ENCODE measurements at places on chromosomes 4 and X. TPM values are rescaled to one million over a fixed set of nuclear protein-coding genes. Genes with fewer than 3 reads are reported as not detected.

- no peak for DNase-seq
Observed at GRCh38 chr4:126752126-126752525, 880.6 kb upstream of the INTU start.

- DNase-seq: no peak
Observed at GRCh38 chr4:123361195-123361861, 35.3 kb upstream of the SPRY1 start.

DNA sequence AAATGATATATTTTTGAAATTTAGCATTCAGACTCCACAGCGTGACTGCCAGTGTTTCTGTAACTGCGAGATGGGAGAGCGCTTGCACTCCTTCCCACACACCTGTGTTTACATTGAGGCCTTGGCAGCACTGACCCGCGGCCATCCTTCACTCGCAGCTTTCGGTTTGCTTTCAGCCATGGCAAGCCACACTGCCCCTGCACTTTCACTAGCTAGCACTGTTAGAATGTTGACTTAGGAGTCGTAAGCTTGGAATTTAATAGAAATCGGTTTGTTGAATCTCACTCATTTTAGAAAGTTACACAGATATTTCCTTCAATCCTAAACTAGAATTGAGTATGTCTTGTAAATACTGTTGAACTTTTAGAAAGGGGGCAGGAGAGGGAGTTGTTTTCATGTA lies 136.2 kb downstream of the CFAP299 start:
- DNase-seq: no peak

Gene PNMA5
- polyA plus RNA-seq: not detected

DNA sequence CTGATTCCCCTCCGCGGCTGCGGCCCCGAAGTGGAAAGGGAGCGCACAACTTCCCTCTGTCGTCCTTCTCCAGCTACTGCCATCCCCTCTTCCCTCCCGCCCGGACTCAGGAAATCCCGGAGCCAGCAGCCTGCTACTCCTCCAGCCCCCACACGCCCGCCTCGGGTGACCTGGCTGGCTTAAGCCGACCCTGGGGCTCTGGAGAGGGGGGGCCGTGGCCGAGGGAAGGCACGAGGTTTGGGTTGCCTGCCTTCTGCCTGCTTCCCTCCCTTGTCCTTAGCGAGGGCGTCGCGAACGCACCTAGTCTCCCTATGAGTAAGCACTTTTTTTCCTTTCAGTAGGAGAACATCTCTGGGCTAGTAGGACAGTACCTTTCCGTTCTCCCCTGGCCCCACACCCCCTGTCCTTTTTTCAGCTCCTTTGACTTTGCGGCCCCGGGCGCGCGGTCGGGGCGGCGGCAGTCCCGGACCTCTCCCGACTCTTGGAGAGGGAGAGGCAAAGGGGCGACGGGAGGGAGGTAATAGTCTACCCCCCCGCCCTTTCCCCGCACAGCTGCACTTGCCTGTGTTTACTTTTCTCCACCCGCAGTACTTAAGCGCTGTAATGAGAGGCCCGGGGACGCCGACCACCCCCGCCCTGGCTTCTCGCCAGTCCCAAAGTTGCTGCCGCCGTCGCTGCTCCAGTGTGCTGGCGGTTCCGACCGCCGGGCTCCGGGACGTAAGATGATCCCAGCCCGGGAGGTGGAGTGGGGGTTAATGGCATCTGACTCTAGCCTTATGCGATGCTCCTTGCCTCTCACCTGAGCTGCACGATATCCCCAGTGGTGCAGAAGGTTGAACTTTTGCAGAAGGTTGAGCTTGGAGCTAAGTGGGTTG lies 868 bp downstream of the PLS3 start:
- no peak for DNase-seq

DNA sequence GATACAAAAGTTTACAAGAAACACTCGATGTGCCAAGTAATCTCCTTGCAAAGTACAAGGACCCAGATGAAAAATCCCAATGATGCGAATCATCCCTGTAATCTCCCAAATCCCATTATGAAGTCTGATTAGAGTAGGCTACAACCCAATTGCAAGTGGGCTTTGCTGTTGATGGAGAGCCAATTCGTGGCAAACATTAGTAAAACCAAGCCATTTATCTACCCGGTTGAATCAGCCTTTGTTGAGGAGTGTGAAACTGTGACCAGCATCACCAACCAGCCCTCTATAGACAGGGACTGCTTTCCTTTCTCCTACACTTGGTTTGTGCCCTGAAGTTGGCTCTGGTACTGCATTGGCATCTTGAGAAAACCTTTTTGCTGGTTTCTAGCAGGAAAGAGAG lies 1.2 kb upstream of the PRPS2 start:
- DNase-seq: no peak

GRCh38 chrX:38277136-38277535 lies 50.2 kb downstream of the RPGR start:
- DNase-seq: no peak

DNA sequence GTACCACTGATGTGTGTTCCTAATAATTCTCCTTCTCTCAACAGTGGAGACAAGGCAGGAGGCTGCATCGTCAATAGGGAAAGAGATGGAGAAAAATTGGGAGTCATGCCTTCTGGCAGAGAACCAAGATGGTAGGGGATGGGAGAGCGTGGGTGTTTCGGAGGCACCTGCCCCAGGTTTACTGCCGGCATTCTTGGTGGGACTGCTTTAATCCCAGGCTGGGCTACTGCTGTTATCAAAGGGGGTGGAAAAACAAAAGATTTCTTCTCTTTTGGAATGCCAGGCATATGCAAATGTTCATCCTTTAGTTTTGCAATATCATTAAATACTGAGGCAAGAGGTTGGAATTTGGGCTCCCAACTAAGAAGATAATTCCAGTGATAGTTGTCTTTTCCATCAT lies 257.0 kb downstream of the DCHS2 start:
- no peak for DNase-seq

- no peak for DNase-seq
Observed at GRCh38 chrX:46791927-46792809, 33.2 kb upstream of the SLC9A7 start.

DNA sequence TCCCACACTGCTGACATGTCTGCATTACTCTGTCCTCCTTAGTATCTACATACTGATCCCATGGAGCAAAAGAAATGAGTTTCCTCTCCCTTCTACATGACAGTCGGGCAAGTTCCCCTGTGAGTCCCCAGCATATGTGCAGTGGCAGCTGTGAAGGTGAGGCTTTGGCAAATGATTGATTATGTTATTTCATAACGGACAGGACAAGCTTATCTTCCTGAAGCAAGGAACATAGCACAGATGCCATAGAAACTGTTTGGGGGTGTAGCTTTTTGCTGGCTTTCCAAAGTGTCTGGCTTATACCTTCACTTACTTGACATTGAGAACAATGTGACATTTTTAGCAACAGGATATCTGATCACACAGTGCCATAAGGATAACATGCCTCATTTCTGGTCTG lies 136.8 kb upstream of the PDLIM3 start:
- no peak for DNase-seq

Gene TMPRSS11F
- polyA plus RNA-seq: not detected

- no peak for DNase-seq
Observed at GRCh38 chr4:93061826-93062225, 758.1 kb downstream of the GRID2 start.

DNA sequence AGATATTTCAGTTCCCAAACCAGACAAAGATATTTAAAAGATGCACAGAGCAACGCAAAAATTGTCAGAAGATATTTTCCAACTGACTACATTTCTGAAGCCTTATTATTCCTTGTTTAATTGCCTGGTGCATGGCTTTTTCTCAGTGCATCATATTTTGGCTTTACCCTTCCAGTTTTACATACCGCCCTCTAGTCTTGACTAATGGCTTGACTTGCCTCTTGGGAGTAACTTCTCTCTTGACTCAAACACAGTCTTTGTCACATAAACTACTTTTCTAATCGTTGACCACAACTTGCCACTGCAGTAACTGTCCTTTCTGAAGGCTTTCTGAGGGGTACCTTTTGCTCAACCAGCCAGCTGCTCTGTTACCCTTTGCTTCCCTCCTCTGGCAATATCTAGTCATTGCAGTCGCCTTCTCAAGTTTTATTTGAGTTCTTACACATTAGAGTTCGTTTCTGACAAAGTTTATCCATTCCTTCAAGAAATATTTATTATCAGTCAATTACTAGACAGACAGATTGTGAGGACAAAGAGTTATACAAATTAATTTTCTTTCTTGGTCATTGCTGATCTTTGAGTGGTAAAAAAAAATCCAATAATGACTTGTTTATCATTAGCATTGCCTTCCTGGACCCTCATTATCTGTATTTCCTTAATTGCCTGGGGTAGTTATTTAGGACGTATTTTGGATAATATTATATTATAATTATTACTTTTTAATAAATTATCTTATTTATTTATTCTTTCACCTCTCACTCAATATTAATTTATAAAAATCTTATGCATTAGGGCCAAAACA lies 506.9 kb upstream of the PCDH10 start:
- no peak for DNase-seq

Gene STARD8
- polyA plus RNA-seq: 0.27 TPM

Gene FGFBP1
- polyA plus RNA-seq: not detected

GRCh38 chr4:738781-739280 lies 33.2 kb downstream of the PCGF3 start:
- DNase-seq: no peak

- no peak for DNase-seq
Observed at GRCh38 chrX:16814597-16814996, 28.3 kb downstream of the TXLNG start.

DNA sequence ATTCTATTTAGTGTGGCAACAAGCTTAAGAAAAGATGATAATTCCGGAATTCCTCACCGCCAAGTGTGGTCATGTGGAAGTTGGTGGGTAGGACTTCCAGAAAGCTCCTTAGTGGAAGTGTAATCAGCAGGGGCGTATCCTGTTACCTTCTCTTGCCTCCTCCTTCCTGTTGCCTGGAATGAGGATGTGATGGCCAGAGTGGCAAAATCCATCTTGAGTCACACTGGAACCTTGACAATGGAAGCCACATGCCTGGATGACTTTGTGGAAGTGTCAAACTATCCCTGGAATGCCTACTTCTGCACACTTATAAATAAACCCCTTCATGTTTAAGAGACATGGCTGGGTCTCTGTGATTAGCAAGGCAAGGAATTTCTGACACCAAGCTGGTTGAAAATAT lies 191.0 kb downstream of the PRDM5 start:
- no peak for DNase-seq

Gene HTT
- 16.9 TPM for polyA plus RNA-seq

Data from immature natural killer cell (primary cell).